Tracheal epithelial cell (primary cell): ENCODE measurements at places on chromosomes 11 and 22. TPM values are rescaled to one million over a fixed set of nuclear protein-coding genes. Genes with fewer than 3 reads are reported as not detected.

RANGAP1 gene
- total RNA-seq, result 56.9 and 73.5 TPM in 2 replicates

FERMT3 gene
- total RNA-seq, result 0.96 and 1.3 TPM in 2 replicates

F2 gene
- under 0.01 TPM in 1 of 2 replicates, not detected in the other for total RNA-seq

SDHAF2 gene
- total RNA-seq, result 15.8 and 40.2 TPM in 2 replicates

SLC22A12 gene
- not detected in 2 replicates for total RNA-seq

CD6 gene
- under 0.01 TPM in 1 of 2 replicates, not detected in the other for total RNA-seq

ELF5 gene
- 0.43 TPM in 1 of 2 replicates, not detected in the other for total RNA-seq

MYRF gene
- under 0.01 and 0.72 TPM in 2 replicates for total RNA-seq

GAL3ST1 gene
- total RNA-seq, result 0.48 TPM in 1 of 2 replicates, not detected in the other

MRGPRX3 gene
- 2.4 TPM in 1 of 2 replicates, not detected in the other for total RNA-seq

C11orf21 gene
- not detected in 2 replicates for total RNA-seq

STT3A gene
- 91.6 and 137 TPM in 2 replicates for total RNA-seq

DGCR6 gene
- 2.2 and 4.5 TPM in 2 replicates for total RNA-seq

GGT5 gene
- not detected in 2 replicates for total RNA-seq

CCDC81 gene
- 0.21 TPM in 1 of 2 replicates, not detected in the other for total RNA-seq

NOX4 gene
- 0.64 and 1.4 TPM in 2 replicates for total RNA-seq

RASL10A gene
- total RNA-seq, result under 0.01 TPM in 1 of 2 replicates, not detected in the other

SAA4 gene
- 1.9 TPM in 1 of 2 replicates, not detected in the other for total RNA-seq

GALNT18 gene
- 31.8 and 38.8 TPM in 2 replicates for total RNA-seq

ANO5 gene
- under 0.01 and 1.2 TPM in 2 replicates for total RNA-seq

SMC1B gene
- not detected in 2 replicates for total RNA-seq

KREMEN1 gene
- total RNA-seq, result 6.5 and 7.7 TPM in 2 replicates

PRRG4 gene
- 7.2 and 9.8 TPM in 2 replicates for total RNA-seq

PTDSS2 gene
- 35.7 and 42.2 TPM in 2 replicates for total RNA-seq

MS4A12 gene
- not detected in 2 replicates for total RNA-seq

GLB1L3 gene
- total RNA-seq, result 2.1 and 3.9 TPM in 2 replicates

LAYN gene
- total RNA-seq, result 10.4 and 64.1 TPM in 2 replicates

ANGPTL5 gene
- total RNA-seq, result not detected in 2 replicates

RRAS2 gene
- total RNA-seq, result 176 and 203 TPM in 2 replicates

PLAAT2 gene
- 0.24 and 0.64 TPM in 2 replicates for total RNA-seq

PARVG gene
- not detected in 2 replicates for total RNA-seq

CPT1A gene
- 10.6 and 33.9 TPM in 2 replicates for total RNA-seq

PLEKHB1 gene
- total RNA-seq, result 1.2 TPM in 1 of 2 replicates, not detected in the other

CCDC134 gene
- total RNA-seq, result 10.4 and 11.8 TPM in 2 replicates

FAM118B gene
- total RNA-seq, result 13.6 and 30.8 TPM in 2 replicates

P4HA3 gene
- total RNA-seq, result 2.7 TPM in 1 of 2 replicates, not detected in the other

KRTAP5-11 gene
- total RNA-seq, result 0.72 TPM in 1 of 2 replicates, not detected in the other
